Stimulated activated naive CD8-positive, alpha-beta T cell treated with anti-CD3 and anti-CD28 coated beads, Interleukin-15, Interleukin-2, amounts not matched to agents 100 U/mL and 50 U/mL, for 24 hours (primary cell): ENCODE measurements at places on chromosomes 2 and 18.

DNA sequence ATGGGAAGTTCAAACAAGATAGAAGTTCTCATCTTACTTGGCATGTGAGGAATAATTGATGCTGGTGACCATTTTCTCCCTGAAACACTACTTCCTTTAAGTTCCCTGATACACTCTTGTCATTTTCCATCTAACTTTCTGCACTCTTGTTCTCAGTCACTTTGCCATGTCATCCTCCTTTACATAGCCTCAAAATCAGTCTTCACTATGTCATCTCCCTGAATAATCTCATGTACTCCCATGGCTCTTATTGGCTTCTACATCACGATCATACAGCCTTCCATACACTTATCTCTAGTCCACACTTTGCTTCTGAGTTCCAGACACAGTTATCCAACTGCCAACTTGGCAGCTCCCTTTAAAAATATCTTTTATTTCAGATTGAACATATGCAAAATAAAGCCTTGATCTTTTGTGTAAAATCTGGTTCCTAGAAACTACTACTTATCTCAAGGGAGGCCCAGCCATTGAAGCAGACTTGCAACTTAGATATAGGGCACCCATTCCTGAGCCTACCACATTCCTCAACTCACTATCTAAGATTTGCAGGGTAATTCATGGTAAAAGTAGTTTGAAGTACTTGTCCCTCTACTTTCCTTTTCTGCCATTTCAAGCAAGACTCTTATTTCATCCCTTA lies 1070.2 kb upstream of the NXPH2 start:
- no peak for DNase-seq

DNA sequence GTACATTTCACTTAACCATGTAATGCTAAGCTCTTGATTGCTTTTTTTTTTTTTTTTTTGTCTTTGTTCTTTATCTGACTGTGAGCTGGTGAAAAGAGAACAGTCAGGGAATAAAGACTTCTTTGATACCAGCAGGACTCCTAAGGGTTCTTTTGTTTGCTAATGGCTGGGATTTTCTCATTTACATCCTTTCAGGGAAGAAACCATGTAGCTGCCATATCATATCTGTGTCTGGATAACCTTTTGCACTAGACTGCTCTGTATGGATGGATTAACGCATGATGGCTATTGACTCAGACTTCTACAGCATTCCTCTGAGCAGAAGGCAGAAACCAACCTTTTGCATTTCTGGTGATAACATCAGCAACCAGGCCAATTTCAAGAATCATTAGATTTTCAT lies 504.0 kb downstream of the LRRTM4 start:
- DNase-seq: no peak

DNA sequence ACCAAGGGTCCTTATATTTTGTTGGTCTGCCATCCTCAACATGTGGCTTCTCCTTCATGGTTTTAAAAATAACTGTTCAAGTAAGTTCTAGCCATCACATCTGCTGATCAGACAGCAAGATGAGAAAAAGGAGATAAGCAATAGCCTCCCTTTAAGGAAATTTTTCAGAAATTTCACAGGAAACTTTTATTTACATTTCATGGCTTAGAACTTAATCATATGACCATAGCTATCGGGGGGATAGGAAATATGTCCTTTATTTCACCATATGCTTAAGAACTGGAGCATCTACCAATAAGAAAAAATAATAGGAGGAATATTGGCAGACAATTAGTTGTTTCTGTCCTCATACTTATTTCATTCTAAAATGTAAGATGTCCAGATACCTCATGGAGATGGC lies 16.2 kb downstream of the ATF2 start:
- no peak for DNase-seq

DNA sequence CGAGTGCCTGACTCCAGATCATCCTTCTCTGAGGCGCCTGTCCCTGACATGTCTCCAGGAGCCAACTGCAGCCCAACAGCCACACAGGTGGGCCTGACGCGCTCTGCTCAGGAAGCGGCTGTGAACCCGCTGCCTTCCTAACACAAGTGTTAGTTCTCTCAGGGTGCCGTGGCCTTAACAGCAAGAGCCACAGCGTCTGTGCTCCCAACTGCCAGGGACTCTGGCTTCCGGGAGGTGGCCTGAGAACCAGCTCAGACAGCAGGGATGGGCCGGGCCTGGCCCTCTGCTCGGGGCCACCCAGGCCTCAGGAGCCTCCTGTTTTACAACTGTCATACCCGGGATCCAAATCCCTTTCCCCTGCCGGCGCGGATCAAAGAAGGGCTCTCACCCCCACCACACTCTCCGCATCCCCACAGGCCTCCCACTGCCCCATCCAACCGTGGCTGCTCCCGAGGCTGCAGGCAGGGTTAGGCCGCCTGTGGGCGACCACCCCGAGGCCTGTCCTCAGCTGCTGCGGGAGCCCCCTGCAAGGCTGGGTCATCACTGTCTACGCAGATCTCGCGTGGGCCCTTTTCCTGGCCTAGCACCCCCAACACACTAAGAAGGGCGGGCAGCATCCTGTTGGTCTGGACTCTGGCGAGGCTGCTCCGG lies 114.2 kb upstream of the ZNF236 start:
- DNase-seq: no peak

DNA sequence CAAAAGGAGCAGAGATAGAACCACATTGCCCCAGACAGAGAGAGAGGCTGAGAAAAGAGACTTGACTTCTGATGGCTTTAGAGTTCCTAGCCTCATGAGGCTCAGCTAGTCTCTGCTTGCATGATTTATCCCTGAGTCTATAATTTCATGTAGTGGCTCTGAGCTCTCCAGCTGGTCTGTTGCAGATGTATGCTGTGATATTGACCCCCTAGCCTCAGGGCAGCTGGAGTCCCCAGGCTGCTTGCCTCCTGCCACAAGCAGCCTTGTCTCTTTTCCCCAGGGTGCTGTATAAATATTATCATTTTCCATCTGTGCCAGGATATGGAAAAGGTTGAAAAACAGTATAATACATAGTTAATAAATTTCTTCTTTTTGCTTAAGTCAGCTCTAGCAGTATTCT lies 467.6 kb upstream of the CWC22 start:
- no peak for DNase-seq

DNA sequence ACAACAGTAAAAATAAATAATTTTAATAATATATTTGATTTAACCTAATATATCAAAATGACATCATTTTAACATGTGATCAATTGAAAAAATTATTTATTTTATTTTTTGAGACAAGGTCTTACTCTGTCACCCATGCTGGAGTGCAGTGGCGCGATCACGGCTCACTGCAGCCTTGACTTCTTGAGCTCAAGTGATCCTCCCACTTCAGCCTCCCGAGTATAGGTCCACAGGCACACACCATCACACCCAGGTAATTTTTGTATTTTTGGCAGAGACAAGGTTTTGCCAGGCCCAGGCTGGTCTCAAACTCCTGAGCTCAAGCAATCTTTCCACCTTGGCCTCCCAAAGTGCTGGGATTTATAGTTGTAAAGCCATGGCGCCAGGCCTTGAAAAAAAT lies 126.7 kb upstream of the COPS8 start:
- DNase-seq: no peak

GRCh38 chr18:57947117-57947516 lies 96.9 kb upstream of the NEDD4L start:
- no peak for DNase-seq

- no peak for DNase-seq
Observed at GRCh38 chr2:235981631-235982030, 186.6 kb downstream of the GBX2 start.
